ENCODE measurements at places on chromosomes 2 and 18.

GRCh38 chr2:99734236-99734635 is 244.4 kb upstream of the REV1 start:
- no peak for DNase-seq

- DNase-seq: no peak
Observed at GRCh38 chr2:191747170-191747530, 69.2 kb downstream of the NABP1 start.

DNA sequence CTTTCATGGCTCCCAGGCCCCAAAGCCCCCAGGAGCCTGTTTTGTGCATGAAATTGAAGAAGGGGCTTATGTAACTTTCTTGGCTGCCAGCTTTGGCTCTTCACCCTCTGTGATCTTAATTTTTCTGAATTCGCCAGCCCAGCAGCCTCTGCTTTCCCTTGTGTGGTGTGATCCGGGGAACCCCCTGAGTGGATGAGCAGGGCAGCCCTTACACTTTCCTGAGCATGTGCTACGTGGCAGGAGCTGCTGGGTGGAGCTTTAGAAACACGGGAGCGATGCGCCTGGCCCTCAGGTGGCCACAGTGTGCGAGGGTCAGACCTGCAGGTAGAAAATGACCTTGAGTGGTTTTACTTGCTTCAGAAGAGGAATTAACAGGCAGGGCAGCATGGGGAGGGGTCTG is 76.4 kb upstream of the MCFD2 start:
- no peak for DNase-seq

- peak; percentile 30 for DNase-seq
Observed at GRCh38 chr2:13056259-13056843, 339.6 kb downstream of the TRIB2 start.

GRCh38 chr18:13198701-13199100 is 19.9 kb upstream of the LDLRAD4 start:
- no peak for DNase-seq

- DNase-seq: no peak
Observed at GRCh38 chr18:80241919-80242777, 5.2 kb downstream of the PARD6G start.

DNA sequence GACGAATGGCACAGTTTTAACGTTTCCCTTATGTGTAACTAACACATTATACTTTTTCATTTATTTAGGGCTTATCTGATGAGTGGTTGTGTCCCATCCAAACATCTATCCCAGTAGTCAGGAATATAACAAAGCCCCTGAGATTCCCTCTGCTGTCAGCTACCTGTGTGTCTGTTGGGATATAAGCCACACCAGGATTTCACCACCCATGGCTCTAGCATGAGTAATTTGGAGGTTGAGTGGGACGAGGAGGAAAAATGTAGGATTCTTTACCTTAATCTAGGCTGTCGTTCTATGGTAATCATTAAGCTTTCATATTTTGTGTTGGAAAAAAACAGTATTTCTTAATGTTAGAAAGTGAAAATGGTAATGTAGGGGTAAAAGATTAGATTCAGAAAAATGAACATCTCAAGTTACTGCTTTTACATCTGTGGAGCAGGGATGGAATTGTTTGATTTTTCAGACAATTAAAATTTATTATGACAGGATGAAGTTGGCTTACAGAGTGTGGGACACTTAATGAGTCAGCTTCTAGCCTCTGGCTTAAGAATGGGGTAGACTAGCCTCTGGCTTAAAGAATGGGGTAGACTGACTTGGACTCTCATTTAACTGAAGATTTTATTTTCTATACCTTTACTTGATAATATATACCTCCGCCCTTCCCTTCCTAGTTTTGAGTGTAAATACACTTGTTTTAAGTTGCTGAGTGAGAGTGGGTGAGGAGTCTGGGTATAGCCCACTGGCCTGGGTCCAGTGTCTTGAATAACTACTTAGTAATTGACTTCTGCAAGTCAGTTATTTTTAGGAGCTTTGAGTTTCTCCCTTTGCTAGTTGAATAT is 88.5 kb upstream of the RANBP2 start:
- DNase-seq: peak; percentile 50

DNA sequence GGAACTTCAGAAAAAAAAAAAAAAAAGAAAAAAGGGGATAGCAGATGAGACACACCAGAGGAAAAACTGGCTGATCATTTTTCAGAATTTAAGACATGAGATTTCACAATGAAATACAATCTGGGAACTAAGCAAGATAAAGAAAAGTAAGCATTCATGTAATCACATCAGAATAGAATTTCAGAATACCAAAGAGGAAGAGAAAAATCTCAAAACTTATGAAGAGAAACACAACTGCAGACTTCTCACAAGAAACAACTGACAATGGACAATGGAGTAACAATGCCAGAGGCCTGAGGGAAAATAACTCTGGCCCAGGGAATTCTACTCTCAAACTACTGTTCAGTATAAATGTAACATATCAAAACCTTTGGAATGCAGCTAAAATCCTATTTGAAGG is 13.2 kb upstream of the RRM2 start:
- no peak for DNase-seq

GRCh38 chr18:24234330-24234729 is 95.5 kb downstream of the CABYR start:
- DNase-seq: peak; percentile 15

GRCh38 chr2:168355121-168355520 is 101.0 kb upstream of the CERS6 start:
- no peak for DNase-seq

DNA sequence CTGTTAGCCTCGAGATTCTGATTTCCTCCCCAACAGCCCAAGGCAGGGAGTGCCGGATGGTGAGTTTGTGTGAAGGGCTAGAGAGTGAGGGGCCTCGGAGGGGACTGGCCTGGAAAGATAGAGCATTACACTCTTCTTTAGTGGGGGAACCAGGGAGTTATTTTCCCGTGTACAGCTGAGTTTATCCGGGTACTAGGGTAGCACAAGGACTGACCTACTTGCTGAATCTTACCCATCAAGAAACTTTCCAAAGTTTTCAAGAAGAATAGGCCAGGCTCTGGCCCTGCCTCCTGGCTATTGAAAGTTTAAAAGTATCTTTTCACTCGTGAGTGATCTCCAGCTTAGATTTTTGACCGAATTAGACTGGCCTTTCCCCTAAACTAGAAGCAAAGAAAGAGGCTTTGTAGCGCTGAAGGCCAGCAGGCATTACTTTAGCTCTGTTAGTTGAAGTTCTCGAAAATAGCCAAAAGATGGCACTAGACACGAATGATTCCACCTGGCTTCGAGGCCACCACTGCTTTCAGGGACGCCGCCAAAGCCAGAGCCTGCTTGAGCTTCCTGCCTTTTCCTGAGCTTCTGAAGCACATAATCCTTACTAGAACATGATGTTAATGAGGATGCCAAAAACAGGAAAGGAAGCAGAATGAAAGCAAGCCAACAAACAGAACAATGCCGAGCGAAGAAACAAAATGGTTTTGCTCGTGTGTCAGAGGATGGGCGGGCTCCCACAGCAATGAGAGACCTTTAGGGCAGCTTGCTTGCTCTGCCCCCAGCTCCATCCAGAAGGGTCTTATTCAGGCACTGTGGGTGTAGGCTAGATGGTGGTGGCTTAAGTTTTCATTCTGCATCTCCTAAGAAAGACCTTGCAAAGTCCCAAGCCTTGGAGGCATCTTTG is 55.8 kb downstream of the TSN start:
- peak; percentile 68 for DNase-seq

- no peak for DNase-seq
Observed at GRCh38 chr2:54048117-54048785, 67.2 kb upstream of the ACYP2 start.

DNA sequence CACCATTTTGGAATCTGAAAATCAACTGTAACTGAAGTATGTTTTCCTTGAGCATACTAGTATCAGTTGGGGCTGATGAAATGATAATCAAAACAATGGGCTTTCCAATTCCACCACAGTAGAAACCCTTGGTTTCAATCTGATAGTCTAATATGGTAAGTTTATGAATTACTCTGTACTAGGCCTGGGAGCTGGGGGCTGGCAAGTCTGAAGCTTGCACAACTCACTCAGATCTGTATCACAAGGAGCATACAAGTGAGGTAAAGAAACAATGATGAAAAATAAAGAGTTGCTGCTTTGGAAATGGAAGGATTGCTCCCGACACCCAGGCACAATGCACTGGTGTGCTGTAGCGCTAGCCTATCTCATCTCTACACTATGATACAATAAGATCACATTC is 19.4 kb downstream of the ZEB2 start:
- DNase-seq: no peak
